ENCODE measurements at places on chromosomes 2 and 18.

GRCh38 chr2:240208096-240208495 is 67.6 kb upstream of the OTOS start:
- no peaks in the 10 kb centered on the region for H3K4me1 ChIP-seq
- no peak for DNase-seq
- no peak overlapping the region for H3K4me3 ChIP-seq
- H3K27me3 ChIP-seq: peaks cover 14% of the 10 kb centered on the region
- no peak overlapping the region for H3K27ac ChIP-seq

GRCh38 chr18:11021477-11021876 is 127.9 kb downstream of the PIEZO2 start:
- no peak overlapping the region for H3K4me3 ChIP-seq
- no peaks in the 10 kb centered on the region for H3K4me1 ChIP-seq
- no peak for DNase-seq
- no peaks in the 10 kb centered on the region for H3K27me3 ChIP-seq
- H3K27ac ChIP-seq: no peak overlapping the region

- no peak overlapping the region for H3K4me3 ChIP-seq
- peaks cover 2% of the 10 kb centered on the region for H3K4me1 ChIP-seq
- H3K27me3 ChIP-seq: peaks cover 22% of the 10 kb centered on the region
- DNase-seq: no peak
These were observed 155.8 kb upstream of the TANK start for GRCh38 chr2:161004379-161004778.

GRCh38 chr2:49369101-49369500 is 214.8 kb upstream of the FSHR start:
- no peaks in the 10 kb centered on the region for H3K27me3 ChIP-seq
- H3K27ac ChIP-seq: no peak overlapping the region
- no peak overlapping the region for H3K4me3 ChIP-seq
- H3K4me1 ChIP-seq: no peaks in the 10 kb centered on the region
- H3K36me3 ChIP-seq: no peaks in the 10 kb centered on the region

- H3K36me3 ChIP-seq: no peaks in the 10 kb centered on the region
- no peak for DNase-seq
- H3K27ac ChIP-seq: no peak overlapping the region
- H3K4me3 ChIP-seq: no peak overlapping the region
- H3K4me1 ChIP-seq: no peaks in the 10 kb centered on the region
- H3K27me3 ChIP-seq: no peaks in the 10 kb centered on the region
These were observed 426.9 kb downstream of the CDH2 start for GRCh38 chr18:27750014-27750413.

DNA sequence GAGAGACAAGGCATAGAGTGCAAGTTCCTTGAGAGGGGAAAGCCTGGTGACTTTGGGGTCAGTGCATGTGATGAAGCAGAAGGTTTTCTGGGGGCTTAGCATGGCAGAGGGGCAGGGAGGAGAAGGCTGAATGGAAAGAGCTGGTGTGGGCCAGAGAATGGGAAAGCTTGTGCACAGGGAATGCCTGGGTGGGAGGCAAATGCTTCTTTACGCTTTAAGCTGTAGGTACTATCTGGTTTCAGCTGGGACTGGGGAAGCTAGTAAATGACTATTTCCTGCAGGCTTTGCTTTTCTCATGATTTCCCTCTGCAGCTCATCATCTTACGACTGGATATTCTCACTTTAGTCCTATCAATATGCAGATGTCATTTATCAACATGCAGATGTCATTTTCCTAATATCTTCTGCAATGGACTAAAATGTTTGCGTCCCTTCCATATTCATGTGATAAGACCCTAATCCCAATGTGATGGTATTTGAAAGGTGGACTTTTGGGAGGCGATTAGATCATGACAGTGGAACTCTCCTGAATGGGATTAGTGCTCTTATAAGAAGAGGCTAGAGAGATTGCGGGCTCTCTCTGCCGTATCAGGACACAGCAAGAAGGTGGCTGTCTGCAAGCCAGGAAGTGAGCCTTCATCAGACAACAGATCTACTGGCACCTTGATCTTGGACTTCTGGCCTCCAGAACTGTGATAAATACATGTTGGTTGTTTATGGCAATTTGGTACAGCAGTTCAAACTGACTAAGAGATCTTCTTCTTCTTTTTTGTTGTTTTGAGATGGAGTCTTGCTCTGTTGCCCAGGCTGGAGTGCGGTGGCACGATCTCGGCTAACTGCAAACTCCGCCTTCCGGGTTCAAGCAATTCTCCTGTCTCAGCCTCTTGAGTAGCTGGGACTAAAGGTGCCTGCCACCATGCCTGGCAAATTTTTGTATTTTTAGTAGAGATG is 50.1 kb downstream of the MYCN start:
- H3K36me3 ChIP-seq: no peaks in the 10 kb centered on the region
- no peaks in the 10 kb centered on the region for H3K27me3 ChIP-seq
- H3K4me1 ChIP-seq: no peaks in the 10 kb centered on the region
- no peak overlapping the region for H3K27ac ChIP-seq
- H3K4me3 ChIP-seq: no peak overlapping the region
- no peak for DNase-seq

- no peak for DNase-seq
- H3K4me1 ChIP-seq: no peaks in the 10 kb centered on the region
- no peak overlapping the region for H3K4me3 ChIP-seq
- H3K27ac ChIP-seq: no peak overlapping the region
- H3K36me3 ChIP-seq: no peaks in the 10 kb centered on the region
These were observed 45.1 kb upstream of the FHL2 start for GRCh38 chr2:105443617-105444598.

DNA sequence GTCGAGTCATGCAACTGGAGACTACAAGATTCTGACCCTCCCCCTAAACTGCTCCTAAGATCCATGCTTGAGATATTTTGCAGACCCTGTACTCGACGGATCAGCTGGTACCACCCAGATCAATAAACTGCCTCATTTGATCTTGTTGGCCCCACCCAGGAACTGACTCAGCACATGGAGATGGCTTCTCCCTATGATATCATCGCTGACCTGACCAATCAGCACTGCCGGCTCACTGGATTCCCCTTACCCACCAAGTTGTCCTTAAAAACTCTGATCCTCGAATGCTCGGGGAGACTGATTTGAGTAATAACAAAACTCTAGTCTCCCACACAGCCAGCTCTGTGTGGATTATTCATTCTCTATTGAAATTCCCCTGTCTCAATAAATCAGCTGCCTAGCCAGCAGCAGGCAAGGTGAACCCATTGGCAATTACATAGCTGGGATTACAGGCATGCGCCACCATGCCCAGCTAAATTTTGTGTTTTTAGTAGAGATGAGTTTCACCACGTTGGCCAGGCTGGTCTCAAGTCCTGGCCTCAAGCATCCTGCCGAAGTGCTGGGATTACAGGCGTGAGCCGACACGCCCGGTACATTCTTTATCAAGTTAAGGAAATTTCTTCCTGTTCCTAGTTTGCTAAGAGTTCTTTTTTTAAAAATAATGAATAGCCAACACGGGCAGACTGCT is 43.6 kb downstream of the VPS54 start:
- H3K4me1 ChIP-seq: peaks cover 16% of the 10 kb centered on the region
- H3K36me3 ChIP-seq: peaks cover 38% of the 10 kb centered on the region
- H3K4me3 ChIP-seq: no peak overlapping the region

GRCh38 chr2:201432621-201433393 is 18.5 kb downstream of the TRAK2 start:
- no peak for DNase-seq
- peak overlapping the region; percentile 88 for H3K27ac ChIP-seq
- peaks cover 34% of the 10 kb centered on the region for H3K36me3 ChIP-seq

- peaks cover 40% of the 10 kb centered on the region for H3K4me1 ChIP-seq
- peak; percentile 89 for DNase-seq
- H3K4me3 ChIP-seq: peak overlapping the region; percentile 58
These were observed 26.2 kb downstream of the UNC50 start for GRCh38 chr2:98634406-98635092.

GRCh38 chr2:159936471-159936870 is 125.9 kb downstream of the PLA2R1 start:
- H3K4me3 ChIP-seq: no peak overlapping the region
- H3K4me1 ChIP-seq: no peaks in the 10 kb centered on the region
- DNase-seq: no peak
- peaks cover 5% of the 10 kb centered on the region for H3K27me3 ChIP-seq

- H3K4me1 ChIP-seq: peaks cover 28% of the 10 kb centered on the region
- H3K36me3 ChIP-seq: peaks cover 54% of the 10 kb centered on the region
- no peak overlapping the region for H3K4me3 ChIP-seq
- no peak overlapping the region for H3K27ac ChIP-seq
- H3K27me3 ChIP-seq: no peaks in the 10 kb centered on the region
These were observed 76.3 kb upstream of the WIPF1 start for GRCh38 chr2:174673876-174674275.

GRCh38 chr2:222760301-222760897 is 88.9 kb downstream of the MOGAT1 start:
- H3K4me3 ChIP-seq: no peak overlapping the region
- H3K4me1 ChIP-seq: peaks cover 5% of the 10 kb centered on the region
- no peaks in the 10 kb centered on the region for H3K36me3 ChIP-seq
- no peak for DNase-seq
- no peak overlapping the region for H3K27ac ChIP-seq

- no peak for DNase-seq
- H3K27me3 ChIP-seq: peaks cover 4% of the 10 kb centered on the region
- peaks cover 20% of the 10 kb centered on the region for H3K36me3 ChIP-seq
- H3K4me3 ChIP-seq: no peak overlapping the region
These were observed 19.7 kb downstream of the RASGRP3 start for GRCh38 chr2:33496150-33496549.

DNA sequence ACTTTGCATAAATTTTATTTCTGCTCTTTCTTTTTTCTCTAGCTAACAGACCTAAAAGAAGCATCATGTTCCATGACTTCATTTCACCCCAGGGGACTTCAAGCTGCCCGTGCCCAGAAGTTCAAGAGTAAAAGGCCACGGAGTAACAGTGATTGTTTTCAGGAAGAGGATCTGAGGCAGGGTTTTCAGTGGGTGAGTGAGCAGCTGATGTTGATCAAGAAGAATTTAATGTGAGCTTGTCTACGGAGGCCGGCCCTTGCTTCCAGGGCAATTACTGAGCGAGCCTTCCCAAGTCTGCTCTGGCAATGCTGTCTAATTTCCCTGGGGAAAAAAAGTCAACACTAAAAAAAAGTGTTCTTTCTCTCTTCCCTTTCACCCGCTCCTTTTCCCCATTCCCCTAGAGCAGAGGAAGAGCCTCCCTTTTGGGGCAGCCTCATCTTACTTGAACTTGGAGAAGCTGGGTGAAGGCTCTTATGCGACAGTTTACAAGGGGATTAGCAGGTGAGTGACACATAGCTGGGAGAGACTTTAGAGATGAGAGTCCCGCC is 1.2 kb downstream of the CDK15 start:
- peaks cover 45% of the 10 kb centered on the region for H3K27me3 ChIP-seq
- no peak overlapping the region for H3K4me3 ChIP-seq
- H3K27ac ChIP-seq: no peak overlapping the region
- no peaks in the 10 kb centered on the region for H3K4me1 ChIP-seq

DNA sequence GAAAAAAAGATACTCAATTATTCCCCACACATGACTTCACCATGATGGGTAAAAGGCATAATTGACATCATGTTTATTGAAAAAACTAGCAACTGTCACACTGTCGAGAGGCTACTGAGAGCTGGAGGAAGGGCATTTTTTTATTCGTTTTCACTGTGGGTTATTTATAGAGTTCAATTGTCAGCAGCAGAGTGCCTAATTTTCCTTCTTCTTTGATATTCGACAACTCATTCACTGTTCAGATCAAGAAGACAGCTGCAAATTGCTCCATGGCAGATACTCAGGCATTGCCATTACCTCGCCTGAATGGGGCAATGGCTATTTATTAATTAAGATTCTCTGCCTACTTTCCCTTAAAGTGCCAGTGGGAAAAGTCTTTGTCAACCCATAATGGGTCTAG is 197.5 kb upstream of the NRP2 start:
- no peaks in the 10 kb centered on the region for H3K27me3 ChIP-seq
- H3K4me1 ChIP-seq: no peaks in the 10 kb centered on the region
- DNase-seq: no peak

DNA sequence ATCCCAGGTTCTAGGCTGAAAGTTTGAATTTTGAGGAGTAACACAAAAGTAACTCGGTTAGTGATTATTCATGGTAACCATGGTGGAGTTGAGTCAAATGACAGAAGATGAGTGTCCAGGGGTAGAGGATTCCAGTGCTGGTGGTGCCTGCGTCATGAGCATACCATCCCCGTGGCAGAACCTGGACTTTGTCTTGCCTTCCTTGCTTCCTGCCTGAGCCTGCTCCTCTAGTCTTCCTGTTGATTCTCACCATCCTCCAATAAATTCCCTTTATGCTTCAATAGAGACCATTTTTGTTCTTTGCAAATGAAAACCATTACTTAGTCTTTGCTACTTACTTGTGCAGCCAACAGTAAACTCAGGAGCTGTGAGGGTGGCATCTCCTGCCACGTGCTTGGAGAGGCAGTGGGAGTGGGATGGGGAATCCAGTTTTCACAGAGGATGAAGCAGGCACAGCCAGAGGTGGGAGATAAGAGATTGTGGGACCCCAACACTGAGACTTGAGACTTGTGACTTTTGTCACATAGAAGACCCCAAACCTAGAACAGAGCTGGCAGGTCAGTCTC is 4.1 kb upstream of the YES1 start:
- peaks cover 3% of the 10 kb centered on the region for H3K36me3 ChIP-seq
- H3K4me3 ChIP-seq: no peak overlapping the region
- H3K27ac ChIP-seq: no peak overlapping the region
- no peak for DNase-seq
- H3K4me1 ChIP-seq: peaks cover 41% of the 10 kb centered on the region

GRCh38 chr2:101873543-101873942 is 118.2 kb upstream of the IL1R2 start:
- H3K4me3 ChIP-seq: no peak overlapping the region
- H3K27ac ChIP-seq: no peak overlapping the region
- peaks cover 32% of the 10 kb centered on the region for H3K36me3 ChIP-seq
- H3K4me1 ChIP-seq: peaks cover 10% of the 10 kb centered on the region
- DNase-seq: no peak

- H3K27me3 ChIP-seq: no peaks in the 10 kb centered on the region
- H3K27ac ChIP-seq: no peak overlapping the region
- H3K4me1 ChIP-seq: no peaks in the 10 kb centered on the region
- H3K4me3 ChIP-seq: no peak overlapping the region
- no peaks in the 10 kb centered on the region for H3K36me3 ChIP-seq
These were observed 149.0 kb downstream of the DSEL start for GRCh38 chr18:67367540-67367939.

- no peak overlapping the region for H3K4me3 ChIP-seq
- peaks cover 10% of the 10 kb centered on the region for H3K4me1 ChIP-seq
- H3K27me3 ChIP-seq: no peaks in the 10 kb centered on the region
These were observed 1221.3 kb upstream of the ZEB2 start for GRCh38 chr2:145741181-145741580.

DNA sequence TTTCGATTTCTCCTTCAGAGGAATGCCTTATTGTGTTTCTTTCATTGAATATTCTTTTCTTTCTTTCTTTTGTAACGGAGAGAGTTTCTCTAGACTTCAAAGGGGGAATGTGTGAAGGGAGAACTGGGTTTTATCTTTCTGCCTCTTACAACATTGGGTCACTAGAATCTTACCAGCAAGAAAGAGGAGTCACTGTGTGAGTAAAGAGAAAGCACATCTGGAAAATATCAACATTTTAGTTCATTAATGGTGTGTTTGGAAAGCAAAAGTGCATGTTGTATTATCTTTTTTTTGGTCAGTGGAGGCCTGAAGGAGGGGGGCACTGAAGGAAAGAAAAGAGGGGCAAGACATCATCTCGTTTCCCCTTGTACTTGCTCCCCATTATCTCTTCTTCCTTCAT is 86.6 kb upstream of the THOC1 start:
- no peak overlapping the region for H3K4me3 ChIP-seq
- no peak overlapping the region for H3K27ac ChIP-seq
- H3K27me3 ChIP-seq: peaks cover 11% of the 10 kb centered on the region
- DNase-seq: no peak

Measured in activated CD8-positive, alpha-beta memory T cell treated with anti-CD3 and anti-CD28 coated beads, Interleukin-2, amount 10 ng/mL, durations not matched to agents 7 days and 5 days (primary cell).